ENCODE measurements at places on chromosomes 13 and 19.

GRCh38 chr19:6015841-6016545 is 38.1 kb upstream of the RANBP3 start:
- DNase-seq: no peak

GRCh38 chr19:18373892-18374629 is 11.9 kb upstream of the GDF15 start:
- peak; percentile 93 for DNase-seq

GRCh38 chr13:45529758-45530157 is 65.0 kb downstream of the COG3 start:
- no peak for DNase-seq

- no peak for DNase-seq
Observed at GRCh38 chr19:52961981-52962380, 700 bp downstream of the ZNF816 start.

DNA sequence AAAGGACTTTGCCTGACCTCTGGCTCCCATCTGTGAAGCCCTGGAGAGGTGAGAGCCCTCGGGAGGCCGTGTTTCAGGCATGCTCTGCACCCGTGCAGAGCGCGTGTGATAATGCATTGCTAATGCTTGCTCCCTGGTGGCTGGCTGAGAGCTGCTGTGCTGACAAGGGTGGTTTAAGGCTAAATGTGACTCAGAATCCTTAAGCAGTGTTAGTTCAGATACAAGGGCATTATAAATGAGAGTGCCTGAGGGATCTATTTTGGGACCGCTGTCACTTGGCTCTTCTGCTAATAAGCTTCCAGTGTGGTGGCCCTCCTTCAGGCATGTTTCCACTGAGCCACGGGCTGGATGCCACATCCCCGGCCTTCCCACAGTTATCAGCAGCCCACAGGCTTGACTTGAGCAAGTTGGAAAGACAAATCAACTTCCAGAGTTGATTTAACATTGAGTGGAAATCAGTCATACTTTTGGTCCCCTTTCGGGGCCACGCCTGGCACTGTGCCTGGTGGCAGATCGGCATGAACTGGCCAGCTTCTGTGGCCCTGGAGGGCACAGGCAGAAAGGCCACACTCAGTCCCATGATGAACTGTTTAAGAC is 17.0 kb downstream of the ALOX5AP start:
- no peak for DNase-seq

- DNase-seq: no peak
Observed at GRCh38 chr19:50722201-50723013, 757 bp upstream of the CLEC11A start.

- DNase-seq: no peak
Observed at GRCh38 chr19:49812452-49812996, 568 bp downstream of the FUZ start.

GRCh38 chr13:99751517-99752199 is 219.9 kb downstream of the ZIC5 start:
- DNase-seq: no peak

- DNase-seq: peak; percentile 52
Observed at GRCh38 chr13:51549050-51549449, 35.2 kb upstream of the WDFY2 start.

- no peak for DNase-seq
Observed at GRCh38 chr19:13983213-13983889, 22.8 kb downstream of the RFX1 start.

DNA sequence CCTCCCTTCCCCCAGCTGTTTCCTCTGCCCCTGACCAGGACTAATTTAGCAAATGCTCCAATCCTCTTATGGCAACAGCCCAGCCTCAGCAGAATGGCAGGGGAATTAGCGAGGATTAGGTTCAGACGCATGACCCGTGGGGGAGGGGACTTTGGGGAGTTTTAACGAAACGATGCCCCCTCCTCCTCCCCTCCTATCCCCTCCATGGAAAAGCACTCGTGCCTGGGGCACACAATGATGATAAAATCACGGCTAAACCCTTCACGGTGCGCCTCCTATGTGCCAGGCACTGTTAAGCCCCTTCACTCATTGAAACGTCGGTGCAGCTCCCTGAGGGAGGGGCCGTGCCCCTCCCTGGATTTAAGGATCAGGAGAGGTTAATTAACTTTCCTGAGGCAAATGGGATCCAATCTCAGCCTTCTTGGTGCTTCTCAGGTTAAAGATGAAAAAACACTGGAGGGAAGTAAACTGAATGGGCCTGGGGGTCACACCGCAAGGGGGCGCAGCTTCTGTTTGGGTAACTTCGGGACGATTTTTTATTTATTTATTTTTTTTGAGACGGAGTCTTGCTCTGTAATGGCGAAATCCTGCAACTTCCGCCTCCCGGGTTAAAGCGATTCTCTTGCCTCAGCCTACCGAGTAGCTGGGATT is 10.1 kb upstream of the TPRX2 start:
- peak; percentile 23 for DNase-seq

DNA sequence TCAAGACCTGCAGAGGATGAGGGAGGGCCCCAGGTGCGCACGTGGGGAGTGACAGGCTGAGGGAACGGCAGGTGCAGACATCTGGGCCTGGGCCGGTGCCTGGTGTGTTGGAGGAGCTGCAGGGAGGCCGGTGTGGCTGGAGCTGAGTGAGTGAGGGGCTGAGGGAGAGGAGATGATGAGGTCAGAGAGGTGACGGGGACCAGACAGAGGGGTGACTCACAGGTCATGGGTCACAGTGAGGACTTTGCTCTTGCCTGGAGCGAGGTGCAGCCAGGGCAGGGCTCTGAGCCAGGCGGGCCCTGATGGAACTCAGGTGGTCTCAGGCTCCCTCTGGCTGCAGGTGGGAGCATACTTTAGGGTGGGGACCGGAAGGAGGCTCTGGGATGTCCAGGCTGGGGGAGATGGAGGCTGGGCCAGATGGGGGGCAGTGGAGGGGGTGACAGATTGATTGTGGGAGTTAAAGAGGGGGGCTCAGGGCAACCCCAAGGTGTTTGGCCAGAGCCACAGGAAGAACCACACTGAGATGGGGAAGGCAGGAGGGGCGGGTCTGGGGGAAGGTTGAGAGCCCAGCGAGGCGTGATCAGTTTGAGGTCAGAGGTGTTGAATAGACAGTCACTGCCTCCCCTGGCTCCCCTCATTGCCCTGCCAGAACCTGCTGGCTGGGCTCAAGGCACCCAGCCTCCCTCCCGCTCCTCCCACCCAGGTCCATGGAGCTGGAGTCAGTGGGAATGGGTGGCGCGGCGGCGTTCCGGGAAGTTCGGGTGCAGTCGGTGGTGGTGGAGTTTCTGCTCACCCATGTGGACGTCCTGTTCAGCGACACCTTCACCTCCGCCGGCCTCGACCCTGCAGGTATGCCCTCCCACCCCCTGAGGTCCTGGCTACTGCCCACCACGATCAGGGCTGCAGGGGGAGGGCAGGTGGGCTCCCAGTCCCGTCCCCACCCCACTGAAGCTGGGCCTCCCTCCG is 8.4 kb downstream of the ARHGAP33 start:
- DNase-seq: no peak

- DNase-seq: no peak
Observed at GRCh38 chr13:40652588-40652940, 13.9 kb downstream of the FOXO1 start.

Data from PC-9 (cell line).